ENCODE measurements at places on chromosomes 6 and 20. TPM values are rescaled to one million over a fixed set of nuclear protein-coding genes. Genes with fewer than 3 reads are reported as not detected.

- no peak for DNase-seq
These were observed 184.7 kb downstream of the SAMD5 start for GRCh38 chr6:147693181-147693580.

GRCh38 chr20:55353206-55353605 is 652.1 kb downstream of the CBLN4 start:
- no peak for DNase-seq

The FAM184A gene
- 3.8 TPM for total RNA-seq

The APOM gene
- 0.96 TPM for total RNA-seq

The FAM217A gene
- not detected for total RNA-seq

DNA sequence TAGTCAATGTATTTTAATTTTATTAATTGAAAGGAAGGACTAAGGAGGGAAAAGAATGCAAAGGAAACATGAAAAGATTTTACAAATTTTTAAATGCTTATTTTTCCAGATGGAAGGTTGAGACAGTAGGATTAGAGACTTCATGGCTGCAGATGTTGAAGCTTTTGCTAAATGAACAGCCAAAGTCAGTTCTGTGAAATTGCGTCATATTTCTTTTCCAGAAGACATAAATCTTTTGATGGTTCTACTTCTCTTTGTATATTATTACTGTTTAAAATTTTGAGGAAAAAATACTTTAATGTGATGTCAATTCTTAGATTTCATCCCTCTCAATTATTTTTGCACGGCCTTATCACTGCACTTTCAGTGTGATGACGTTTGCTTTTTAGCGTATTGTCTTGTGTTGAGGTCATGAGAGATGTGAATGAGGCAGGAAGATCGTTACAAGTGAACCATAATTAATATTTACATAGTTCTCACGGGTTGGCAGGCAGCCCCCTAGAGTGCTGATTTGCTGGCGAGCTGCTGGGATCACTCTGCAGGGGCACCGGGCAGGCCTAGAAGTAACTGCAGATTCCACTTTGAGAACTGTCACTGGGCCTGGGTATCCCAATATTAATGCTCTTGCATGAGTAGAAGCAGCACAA is 158.1 kb downstream of the TBXT start:
- DNase-seq, result no peak

- no peak for DNase-seq
These were observed 246.8 kb upstream of the STXBP5 start for GRCh38 chr6:146957181-146958093.

Measured in aorta (tissue), 5 donors.